ENCODE measurements at places on chromosomes 4 and X.

GRCh38 chr4:154778264-154778663 is 2.8 kb upstream of the RBM46 start:
- no peak for DNase-seq

DNA sequence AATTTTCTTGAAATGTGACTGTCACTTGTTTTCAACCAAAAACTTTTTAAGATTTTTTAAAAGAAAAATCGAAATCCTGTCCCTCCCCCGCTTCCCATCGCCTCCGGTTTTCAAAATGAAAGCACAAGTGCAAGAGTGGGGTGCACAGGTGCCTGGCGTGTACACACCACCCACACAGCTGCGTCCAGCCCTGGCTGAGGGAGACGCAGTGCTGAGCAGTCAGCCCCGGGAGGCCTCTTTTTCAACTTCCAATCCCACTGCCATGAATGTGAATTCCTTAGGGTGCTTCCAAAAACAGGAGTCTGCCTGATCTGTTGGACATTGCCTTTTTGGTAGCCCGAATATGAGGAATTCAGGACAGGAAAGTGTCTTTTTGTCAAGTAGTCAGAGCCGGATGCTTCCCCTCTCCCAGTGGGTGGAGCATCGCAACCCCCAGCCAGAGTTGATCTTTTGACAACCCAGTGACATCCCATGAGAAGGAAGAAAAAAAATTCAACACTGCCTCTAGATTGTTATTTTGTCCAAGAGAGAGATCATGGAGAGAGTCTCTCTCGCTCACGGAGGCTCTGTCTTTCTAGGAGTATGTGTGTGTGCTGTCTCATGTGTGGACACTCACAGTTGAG is 8.9 kb downstream of the PRRG3 start:
- no peak for DNase-seq

DNA sequence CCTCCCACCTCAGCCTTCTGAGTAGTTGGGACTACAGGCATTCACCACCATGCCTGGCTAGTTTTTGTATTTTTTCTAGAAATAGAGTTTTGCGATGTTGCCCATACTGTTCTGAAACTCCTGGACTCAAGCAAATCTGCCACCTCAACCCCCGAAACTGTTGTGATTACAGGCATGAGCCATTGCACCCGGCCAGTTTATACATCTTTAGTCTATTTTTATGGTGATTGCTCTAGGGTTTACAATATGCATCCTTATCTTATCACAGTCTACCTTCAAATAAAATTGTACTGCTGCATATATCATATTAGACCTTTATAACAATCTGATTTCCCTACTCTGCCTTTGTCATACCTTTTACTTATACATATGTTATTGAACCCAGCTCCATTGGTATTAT is 56.9 kb downstream of the SOWAHB start:
- DNase-seq, result no peak

DNA sequence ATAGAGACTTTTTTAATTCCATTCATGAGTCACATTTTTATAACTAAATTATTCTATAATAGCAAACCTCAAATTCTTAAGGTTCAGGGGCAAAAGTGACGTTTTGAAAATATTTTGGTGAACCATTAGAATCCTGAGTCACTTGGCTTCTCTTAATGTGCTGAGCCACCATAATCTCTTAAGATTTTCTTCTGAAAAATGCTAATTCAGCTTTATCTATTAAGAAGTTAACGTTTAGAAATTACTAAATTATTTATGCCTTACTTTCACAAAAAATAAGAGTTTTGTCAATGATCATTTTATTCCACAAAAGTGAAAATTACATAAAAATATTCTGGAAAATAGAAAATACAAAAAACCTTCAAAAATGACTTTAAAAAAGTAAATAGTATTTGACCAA is 72.5 kb downstream of the GPM6A start:
- no peak for DNase-seq

- no peak for DNase-seq
Measured at GRCh38 chr4:173301518-173302201, 32.5 kb downstream of the HMGB2 start.

- DNase-seq, result no peak
Measured at GRCh38 chr4:142719854-142720541, 126.1 kb downstream of the INPP4B start.

- DNase-seq, result no peak
Measured at GRCh38 chr4:40613456-40613855, 16.2 kb downstream of the RBM47 start.
